ENCODE measurements at places on chromosomes 13 and 19.

- no peak for DNase-seq
Observed at GRCh38 chr13:108387156-108387555, 117.6 kb downstream of the TNFSF13B start.

- peak; percentile 36 for DNase-seq
Observed at GRCh38 chr19:43957891-43958290, 6.9 kb downstream of the ZNF221 start.

DNA sequence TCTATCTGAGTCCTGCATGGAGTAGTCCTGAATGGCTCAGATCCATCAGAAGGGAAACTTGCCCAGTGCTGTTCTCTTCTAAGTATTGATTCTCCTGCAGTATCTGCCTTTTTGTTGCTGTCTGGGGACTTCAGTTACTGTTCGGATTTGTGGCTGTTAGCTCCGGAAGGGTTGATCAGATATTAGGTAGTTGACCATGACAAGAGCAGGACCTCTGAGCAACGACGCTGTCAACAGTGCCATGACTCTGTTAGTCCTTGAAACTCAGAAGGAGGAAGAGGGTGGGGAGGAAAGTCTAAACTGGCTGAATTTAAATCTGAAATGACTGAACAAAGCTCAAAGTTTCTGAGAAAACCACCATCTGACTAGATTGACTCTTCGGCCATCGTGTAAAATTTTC, 42.2 kb downstream of the CCNE1 start:
- DNase-seq, result no peak

- peak; percentile 28 for DNase-seq
Observed at GRCh38 chr13:23497191-23497590, 63.7 kb upstream of the SACS start.

- DNase-seq, result peak; percentile 42
Observed at GRCh38 chr13:84096216-84096615, 213.9 kb upstream of the SLITRK1 start.

DNA sequence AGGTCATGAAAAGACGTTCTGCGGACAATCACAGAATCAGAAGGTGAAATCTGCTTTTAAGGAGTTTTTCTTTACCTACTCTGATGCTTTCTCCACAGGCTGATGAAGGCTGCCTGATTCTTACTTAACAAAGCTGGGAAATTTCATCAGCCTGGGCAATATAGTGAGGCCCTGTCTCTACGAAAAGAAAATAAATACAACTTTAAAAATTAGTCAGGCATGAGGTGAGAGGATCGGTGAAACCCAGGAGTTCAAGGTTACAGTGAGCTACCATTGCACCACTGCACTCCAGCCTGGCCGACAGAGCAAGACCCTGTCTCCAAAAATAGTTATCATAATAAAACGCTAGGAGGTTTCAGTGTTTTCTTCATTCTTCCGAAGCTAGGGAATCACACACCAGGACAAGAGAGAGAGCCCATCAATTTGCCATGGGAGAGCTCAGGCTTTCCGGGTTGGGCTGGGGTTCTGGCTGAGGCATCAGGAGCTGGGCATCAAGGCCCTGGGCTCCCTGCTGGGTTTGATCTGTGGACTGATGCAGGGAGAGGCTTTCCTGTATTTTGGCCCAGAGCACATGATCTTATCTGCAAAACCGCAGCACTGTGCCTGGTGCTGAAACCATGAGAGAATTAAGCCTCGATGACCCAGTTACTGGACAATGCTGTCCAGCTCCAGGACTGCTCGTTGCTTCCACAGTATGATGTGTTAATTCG, 25.1 kb upstream of the CEBPG start:
- DNase-seq, result peak; percentile 24

GRCh38 chr19:48501494-48502349, 9.9 kb downstream of the LMTK3 start:
- no peak for DNase-seq

DNA sequence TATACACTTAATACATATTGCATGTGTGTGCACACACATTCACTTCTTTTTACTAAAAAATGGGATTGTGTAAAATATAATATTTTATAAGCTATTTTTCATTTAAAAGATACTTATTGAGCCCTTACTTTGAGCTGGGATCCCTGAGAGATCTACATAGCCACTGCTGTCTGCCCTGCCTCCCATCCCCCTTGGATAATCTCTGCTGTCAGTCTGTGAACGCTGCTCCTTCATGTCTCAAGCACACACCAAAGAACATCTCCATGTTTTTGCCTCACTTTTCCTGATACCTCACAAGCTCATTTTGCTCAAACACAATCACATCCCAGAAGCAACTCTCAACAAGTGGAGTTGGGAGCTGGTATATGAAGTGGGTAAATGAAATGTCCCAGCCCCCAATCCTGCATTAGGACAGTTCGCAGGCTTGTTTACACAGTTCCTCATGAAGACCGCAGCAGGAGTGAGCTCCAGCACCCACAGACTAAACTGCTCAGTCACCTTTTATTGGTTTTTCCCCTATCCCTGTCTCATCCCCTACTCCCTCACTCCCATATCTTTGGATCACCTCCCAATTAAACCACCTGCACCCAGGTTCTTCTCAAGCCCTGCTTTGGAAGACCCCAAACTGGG, 108.3 kb upstream of the FRY start:
- no peak for DNase-seq

DNA sequence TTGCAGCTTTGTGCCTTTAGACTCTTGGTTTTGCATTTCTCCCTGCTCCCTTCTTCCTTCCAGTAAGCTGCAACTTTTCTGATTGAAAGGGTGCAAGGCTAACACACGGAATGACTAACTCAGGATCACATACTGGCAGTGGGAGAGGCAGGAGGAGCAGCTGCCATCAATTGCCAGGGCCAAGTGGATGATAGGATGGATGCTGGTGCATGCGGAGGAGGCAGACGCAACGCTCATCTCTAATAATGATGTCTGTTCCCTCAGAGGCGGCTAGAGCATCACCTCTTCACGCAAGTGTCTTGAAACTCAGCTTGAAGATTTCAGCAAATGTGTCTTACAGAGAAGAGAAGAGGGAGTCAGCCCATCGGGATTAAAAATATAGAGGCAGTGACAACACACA, 49.5 kb upstream of the TPM4 start:
- no peak for DNase-seq

- DNase-seq, result no peak
Observed at GRCh38 chr19:35650581-35650980, 2.5 kb downstream of the COX6B1 start.

DNA sequence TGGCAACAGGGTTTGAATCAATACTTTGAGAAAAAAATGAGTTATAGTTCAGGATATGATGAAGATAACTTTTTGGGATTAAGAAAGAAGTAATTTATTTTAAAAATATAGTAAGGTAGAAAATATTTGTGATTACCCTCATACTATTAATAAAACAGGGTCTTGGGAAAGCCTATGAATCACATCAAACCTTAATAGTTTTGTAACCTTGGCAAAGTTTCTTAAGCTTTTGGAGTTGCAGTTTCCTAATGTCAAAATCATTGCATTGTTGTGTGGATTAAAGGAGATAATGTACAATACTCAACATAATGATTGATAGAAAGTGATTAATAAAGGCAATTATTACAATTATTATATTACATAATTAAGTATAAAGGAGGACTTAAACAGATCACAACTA, 149.0 kb downstream of the LMO7 start:
- DNase-seq, result peak; percentile 50

GRCh38 chr19:40513345-40513678, 46.5 kb downstream of the SPTBN4 start:
- no peak for DNase-seq

DNA sequence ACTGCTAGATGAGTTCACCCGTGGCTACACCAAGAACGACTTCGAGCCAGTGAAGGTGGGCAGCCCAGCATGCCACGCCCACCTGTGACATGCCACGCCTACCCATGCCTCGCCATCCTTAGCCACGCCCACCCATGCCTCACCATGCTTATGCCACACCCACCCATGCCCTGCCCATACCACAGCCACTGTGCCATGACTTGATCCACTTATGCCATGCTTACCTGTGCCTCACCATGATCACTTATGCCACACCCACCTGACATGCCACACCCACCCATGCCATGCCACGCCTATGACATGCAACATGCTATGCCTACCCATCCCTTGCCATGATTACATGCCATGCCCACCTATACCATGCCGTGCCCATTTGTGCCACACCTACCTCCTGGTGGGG, 12.9 kb upstream of the USE1 start:
- no peak for DNase-seq

DNA sequence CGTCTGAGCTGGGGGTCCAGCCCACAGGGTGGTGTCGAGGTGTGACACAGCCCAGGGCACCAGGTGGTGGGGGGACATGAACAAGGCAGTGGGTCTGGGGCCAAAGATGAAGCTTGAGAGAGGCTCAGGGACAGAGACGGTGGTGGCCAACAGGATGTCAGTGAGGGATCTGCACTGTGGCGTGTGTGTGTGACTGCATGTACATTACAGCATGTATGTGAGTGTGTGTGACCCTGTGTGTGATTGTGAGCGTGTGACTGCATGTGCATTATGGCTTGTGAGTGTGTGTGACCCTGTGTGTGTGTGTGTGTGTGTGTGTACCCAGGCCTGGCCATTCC, 1.6 kb downstream of the ADAMTS10 start:
- no peak for DNase-seq

DNA sequence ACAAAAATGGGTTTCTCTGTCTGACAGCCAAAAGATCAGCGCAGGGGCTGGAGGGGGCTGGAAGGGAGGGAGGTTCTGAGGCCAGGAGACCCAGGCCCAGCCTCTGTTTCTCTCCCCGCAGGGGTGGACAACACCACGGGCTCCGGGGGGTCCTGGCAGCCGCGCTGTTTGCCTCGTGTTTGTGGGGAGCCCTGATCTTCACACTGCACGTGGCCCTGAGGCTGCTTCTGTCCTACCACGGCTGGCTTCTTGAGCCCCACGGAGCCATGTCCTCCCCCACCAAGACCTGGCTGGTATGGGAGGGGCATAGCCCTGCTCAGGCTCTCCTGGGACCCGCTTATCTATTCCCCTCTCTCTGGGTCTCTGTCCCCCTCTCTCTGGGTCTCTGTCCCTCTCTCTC, 9.6 kb downstream of the CPT1C start:
- no peak for DNase-seq

- DNase-seq, result no peak
Observed at GRCh38 chr19:17806945-17807344, 12.0 kb downstream of the B3GNT3 start.

DNA sequence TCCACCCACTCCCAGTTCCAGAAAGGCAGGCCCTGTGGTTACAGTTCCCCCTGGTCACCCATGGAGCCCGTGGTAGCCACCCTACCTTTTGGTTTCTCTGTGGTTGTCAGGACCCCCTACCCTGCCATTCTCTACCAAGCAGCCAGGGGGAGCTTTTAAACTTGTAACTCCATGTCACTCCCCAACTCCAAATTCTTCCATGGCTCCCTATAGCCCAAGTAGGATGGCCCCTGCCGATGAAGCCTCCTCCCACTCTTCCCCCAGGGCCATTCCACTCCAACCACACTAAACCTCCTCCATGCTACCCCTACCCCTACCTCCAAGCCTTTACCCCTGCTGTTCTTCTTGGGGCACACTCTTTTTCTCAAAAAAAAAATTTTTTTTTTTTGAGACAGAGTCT, 2.2 kb downstream of the S1PR2 start:
- peak; percentile 61 for DNase-seq

DNA sequence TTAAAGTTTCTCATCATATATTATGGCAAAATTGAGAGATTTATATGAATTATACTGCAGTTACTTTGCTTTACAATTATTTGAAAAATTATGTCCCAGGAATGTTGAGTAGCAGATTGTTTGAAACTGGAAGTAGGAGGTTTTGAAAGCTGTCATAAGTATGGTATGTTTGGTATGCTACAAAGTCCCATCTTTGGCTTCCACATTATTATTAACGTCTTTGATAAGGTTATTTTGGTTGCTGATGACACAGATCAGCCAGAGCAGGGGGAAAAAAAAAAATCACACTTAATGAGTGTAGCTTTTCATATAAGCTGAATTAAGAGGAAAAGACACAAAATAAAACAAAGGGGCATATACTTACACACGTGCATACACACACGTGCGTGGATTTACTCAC, 130.1 kb downstream of the SLITRK1 start:
- peak; percentile 80 for DNase-seq

DNA sequence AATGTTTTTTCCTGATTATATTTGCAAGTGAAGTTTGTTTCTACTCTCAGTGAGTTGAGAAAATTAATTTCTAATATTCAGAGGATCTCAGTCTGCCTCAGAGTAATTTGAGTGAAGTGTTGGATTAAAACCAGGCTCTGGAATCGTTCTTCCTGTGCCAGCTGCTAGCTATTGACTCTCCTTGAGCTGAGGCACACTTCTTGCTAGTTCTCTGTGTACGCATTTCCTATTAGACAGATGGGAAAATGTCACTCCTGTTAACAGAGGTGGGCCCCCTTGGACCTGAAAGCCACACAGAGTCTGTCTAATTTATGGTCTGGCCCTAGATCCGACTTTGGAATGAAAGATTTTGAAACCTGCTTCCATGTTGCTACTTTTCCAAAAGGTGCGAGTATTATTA, 107.6 kb upstream of the RNF113B start:
- DNase-seq, result no peak

GRCh38 chr13:24627946-24628345, 52.3 kb upstream of the ATP12A start:
- DNase-seq, result no peak

DNA sequence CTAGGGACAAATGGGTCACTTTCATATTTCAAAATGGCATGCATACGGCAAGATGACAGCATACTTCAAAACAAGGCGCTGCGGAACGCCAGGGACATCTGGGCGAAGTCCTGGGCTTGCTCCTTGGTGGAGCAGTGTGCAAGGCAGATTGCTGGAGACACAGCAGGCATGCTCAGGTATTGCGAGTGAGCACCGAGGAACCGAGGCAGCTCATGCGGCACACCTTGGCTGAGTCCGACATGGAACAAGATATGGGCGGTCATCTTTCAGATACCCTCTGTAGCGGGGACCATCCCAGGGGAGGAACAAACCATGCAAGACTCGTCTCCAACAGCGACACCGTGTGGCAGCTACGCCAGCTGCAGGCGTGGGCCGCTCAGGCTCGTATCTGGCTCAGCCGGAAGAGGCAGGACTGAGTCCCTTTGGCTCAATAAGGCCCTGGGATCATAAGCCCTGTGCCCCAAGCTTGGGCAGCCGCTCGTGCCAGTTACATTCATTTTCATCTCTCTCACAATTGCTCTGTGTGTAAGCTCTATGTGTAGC, 112.4 kb downstream of the NUFIP1 start:
- no peak for DNase-seq

DNA sequence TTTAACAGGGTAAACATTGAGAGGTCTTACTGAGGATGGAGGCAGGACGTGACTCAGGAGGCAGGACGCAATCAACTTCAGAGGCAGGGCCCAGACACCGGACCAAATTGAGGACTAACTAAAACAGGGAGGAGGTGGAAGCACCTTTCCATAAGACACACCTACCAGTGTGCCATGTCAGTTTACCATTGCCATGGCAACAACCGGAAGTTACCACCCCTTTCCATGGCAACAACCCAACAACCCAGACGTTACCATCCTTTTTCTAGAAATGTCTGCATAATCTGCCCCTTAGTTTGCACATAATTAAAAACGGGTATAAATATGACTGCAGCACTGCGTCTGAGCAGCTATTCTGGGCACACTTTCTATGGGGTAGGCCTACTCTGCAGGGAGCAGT, 53.5 kb upstream of the SOX21 start:
- DNase-seq, result no peak

- DNase-seq, result peak; percentile 70
Observed at GRCh38 chr19:42693760-42694350, 46.4 kb downstream of the PSG3 start.
